ENCODE measurements at places on chromosomes 2 and 18.

DNA sequence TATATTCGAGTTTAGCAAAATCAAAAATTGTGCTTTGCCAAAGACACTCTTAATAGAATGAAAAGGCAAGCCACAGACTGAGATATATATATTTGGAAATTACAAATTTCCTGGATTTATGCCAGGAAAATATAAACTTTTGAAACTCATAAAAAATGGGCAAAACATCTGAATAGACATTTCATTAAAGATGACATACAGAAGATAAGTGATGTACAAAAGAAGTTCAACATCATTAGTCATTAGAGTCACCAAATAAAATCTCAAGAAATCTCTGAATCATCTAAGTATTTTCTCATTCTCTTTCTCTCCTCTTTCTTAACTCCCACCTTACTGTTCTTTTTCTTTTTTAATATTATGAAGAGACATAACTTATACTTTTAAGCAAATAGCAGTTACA lies 921.1 kb downstream of the DSC3 start:
- no peak for DNase-seq

DNA sequence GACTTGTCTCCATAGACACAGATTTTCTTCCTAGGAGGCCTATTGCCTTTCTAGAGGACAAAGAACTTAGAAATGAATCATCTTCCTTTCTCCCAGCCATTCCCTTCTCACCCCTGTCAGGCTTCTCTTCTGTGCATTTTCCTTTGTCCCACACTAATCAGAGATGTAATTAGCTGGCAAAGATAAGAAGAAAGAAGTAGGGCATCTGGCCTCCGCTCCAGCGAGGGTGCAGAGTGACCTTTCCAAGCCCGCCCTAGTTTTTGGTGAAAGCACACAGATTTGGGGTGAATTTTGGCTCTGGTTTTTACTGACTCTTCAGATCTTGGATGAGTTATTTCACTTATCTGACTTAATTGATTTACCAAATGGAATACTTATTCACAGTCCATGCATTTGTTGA lies 626.5 kb downstream of the ZEB2 start:
- DNase-seq = no peak

DNA sequence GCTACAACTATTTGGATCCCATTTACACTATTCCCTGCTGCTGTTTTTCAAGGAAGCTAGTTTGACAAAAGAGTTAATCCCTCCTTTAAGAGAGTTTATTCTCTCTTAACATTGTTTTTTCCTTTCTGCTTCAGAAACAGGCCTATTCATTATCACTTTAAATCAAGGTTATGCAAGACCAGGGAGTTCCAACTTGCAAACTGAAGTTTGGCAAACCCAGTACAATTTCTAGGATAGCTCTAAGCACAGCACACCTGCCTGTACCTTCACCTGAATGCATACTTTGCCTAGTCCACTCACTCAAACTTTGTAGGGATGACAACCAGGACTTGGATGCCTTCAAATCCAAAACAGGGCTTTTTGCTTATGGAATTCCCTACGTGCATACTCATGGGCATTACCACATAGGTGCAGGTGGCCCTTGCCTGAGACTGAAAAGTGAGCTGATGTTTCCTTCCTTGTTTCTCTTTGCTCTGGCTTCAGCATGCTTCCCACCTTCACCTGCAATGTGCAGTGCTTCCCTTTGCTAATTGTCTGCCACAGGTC lies 193.8 kb upstream of the MMADHC start:
- DNase-seq = no peak

DNA sequence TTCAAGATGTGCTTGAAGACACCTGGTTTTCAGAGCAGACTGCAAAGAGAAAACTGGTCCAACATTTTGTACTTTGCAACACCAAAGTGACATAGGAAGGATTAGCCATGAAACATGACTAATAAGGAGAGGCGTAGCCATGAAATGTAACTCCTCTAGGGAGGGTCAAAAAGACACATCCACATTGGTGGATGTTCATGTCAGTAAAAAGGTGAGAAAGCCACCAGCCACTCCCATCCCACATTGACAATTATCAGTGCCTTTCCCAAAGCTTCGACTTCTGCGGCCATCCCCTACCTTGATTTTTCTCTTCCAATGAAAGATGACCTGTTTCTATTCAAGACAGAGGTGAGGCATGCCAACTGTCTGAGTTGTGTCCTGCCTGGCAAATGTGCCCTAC lies 223.2 kb downstream of the ALK start:
- no peak for DNase-seq

- no peak for DNase-seq
Measured at GRCh38 chr18:45839414-45840395, 14.2 kb downstream of the SIGLEC15 start.

GRCh38 chr18:77164763-77165485 lies 32.3 kb upstream of the MBP start:
- no peak for DNase-seq

DNA sequence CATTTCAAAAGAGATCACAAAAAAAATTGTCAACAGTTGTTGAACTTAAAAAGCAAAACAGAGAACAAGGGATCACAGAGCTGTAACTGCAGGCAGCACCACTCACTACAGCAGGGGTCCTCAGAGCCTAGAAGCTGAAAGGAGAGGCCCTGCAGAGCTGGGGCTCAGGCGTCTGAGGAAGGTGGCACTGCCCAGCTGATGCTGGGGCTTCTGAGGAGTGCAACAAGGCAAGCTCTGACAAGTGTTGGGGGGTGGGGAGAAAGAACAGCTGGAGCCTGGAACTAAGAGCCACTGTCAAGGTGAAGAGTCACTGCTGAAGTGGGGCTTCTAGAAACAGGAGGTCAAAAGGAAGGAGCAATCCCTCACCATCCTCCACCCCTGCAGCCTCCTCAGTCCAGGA lies 46.2 kb downstream of the FTCDNL1 start:
- DNase-seq = no peak

DNA sequence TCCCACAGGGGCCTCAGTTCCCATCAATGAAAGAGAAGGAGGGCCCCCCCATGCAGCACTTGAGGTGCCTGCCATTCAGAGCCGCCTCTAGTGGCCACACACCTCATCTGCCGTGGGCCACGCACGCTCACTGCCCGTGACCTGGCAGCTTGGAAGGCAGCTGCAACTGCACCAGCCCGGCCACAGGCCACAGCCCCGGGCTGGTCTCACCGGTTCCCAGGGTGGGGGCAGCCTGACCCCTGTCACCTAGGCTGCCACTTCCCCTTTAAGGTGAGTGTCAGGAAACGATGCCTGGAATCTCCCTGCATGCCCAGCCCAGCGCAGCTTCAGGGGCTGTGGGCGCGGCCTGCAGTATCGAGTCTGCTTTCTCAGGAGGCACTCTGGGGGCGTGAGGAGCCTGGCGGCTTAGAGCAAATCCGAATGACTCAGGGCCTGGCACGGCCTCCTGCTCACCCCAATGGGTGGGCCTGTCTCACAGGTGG lies 2.6 kb downstream of the MAB21L4 start:
- no peak for DNase-seq

DNA sequence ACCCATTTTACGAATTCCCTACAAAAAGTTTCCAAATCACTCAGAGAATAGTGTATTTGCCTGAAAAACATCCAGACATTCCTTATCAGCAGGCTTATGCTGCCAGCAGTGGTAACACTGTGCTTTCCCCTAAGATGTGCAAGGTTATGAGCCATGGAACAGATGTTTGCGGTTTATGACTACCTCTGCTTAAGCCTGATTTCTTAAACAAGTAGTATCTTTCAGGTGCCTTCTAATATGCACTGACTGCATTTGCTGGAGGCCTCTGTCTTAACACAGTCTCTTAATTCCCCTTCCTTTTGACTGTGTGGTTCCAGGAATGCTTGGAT lies 54.8 kb downstream of the CDC42EP3 start:
- no peak for DNase-seq

GRCh38 chr2:52369178-52369577 lies 1337.2 kb upstream of the NRXN1 start:
- DNase-seq = no peak

GRCh38 chr2:174561972-174562370 lies 35.6 kb downstream of the WIPF1 start:
- DNase-seq = no peak

DNA sequence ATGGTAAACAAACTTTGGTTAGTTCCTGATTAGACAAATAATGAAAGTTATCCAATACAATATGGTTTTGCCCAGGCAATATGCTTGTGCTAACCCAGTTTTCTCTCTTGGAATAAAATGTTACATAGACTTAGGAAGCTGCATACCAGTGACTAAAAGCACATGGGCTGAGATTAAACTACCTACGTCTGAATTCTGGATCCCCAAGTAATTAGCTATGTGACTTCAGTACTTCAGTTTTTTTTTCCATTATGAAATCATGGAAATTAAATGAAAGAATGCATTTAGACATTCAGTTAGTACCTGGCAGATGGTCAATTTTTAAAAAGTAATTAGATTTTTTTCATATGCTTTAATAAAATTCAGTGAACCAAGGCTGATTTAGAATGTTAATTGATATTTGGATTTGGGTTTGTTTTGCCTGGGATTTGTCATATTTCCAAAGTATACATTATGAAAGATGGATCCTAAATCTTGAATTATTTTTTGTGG lies 213.9 kb downstream of the PTH2R start:
- DNase-seq = no peak

GRCh38 chr18:374721-375168 lies 106.9 kb upstream of the THOC1 start:
- DNase-seq = no peak

DNA sequence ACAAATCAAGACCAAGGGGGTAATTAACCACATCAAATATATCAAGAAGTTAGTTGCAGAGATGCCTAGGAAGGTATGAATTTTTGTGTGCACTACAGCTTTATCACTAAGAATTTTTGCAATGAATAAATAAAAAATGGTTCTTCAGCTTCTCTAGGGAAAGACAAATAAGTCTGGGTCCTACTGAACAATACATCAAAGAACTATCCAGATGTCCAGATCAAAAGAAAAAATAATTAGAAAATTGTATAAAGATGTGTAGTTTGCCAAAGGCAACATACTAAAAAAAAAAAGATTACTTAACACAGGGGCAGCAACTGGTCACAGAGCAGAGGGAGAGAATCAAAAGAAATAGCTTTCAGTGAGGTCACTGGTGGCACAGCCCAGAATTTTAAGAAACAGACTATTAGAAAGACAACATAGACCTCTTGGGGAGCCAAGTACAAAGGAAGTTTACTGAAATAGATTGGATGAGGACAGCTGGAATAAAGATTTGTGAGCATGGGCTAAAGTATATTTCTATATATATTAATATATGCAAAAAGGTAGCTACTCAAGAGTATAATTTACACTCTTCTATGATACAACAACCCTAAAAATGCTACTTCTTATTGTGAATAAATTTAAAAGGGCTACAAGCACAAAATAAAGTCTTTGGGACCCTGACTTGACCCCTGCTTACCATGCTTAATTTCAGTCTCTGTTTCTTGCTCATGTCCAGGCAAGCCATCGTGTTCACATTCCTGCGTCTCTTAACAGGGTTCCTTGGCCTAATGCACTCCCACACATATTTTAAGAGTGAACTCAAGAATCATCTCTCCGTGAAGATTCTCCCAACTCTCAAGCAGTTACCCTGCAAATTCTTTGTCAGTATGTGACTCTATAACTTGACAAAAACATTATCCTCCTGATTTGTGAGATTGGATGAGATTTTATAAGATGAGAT lies 99.0 kb upstream of the GRB14 start:
- no peak for DNase-seq

- DNase-seq = no peak
Measured at GRCh38 chr18:50284255-50284885, 3.0 kb upstream of the MBD1 start.

GRCh38 chr2:160752475-160753330 lies 259.1 kb upstream of the RBMS1 start:
- no peak for DNase-seq

DNA sequence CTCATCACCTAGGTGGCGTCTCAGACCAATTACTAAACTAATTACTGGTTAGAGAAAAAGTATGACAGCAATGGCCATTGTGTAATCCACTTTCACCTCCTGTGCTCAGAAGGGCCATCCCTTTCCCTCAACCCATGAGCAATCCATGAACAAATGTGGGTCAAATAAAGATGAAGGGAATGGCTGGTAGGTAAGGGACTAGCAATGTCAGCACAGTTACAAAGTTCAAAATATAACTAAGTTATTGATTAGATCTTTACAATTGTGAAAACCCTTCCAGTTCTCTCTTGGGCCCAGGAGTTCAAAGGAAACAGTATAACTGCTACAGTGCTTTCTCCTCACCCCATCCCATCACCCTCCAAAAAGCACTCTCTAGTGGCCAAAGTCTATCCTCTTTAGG lies 98.3 kb downstream of the DTNA start:
- DNase-seq = no peak

DNA sequence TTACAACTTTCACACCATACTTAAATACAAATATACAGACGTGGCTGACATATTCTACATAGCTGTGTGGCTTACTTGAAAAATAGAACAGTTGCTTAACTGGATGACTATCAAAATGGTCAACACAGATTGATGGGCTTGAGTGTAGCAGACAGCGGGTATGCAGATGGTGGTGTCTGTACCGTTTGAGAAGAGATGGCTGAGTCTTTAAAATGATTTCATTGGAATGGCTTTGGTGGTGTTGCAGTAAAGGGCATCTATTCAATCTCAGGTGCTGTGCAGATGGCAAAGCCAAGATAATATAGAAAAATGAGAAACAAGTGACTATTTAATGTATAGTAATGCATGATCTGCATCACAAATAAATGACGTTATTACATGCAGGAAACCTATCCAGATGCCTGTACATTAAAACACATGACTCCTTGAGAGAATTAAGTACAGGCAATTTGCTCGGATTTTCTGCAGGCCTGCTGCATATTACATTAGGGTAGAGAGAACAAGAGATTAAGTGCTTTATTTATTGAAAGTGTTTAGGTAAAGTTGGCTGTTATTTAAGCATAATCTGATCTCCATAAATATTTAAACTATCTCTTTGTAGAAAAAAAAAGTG lies 68.5 kb downstream of the AGPS start:
- DNase-seq = no peak

DNA sequence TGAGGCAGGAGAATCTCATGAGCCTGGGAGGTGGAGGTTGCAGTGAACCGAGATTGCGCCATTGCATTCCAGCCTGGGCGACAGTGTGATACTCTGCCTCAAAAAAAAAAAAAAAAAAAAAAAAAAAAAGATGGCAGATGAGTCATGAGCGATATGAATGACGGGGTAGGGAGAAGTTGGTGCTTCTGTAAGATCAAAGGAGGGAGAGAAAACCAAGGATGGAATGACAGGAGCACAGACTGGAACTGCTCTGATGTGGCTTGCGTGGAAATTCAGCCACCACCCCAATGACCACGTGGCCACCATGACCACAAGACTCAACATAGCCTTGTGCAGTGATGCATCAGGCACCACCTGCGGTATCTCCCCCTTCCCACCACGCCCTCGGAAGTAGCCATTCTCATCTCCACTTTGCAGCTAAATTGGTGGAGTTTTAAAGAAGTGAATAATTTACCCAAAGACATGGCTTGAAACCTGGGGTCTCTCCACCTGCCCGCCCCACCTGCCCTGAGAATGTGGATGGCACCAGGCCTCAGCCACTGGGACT lies 96.0 kb downstream of the ACKR3 start:
- no peak for DNase-seq

DNA sequence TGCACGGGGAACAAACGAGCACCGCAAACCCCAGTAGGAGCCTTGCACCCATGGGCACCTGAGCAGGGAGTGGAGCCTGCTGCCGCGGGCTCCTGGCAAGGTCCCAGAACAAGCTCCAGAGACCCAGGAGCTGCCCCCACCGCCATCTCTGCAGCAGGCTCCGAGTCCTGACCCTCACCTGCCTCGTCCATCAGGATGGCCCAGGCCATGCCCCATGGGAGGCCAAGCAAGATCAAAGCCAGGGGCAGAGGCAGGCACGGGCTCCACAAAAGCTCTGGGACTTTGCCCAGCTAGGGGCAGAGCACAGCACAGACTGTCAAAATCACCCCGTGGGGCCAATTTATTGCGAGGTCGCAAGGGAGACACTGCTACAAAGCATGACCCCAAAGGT lies 43.6 kb downstream of the GPC1 start:
- no peak for DNase-seq

Measured in stimulated activated CD8-positive, alpha-beta memory T cell treated with anti-CD3 and anti-CD28 coated beads, Interleukin-2, amount 100 ng/mL, for 48 hours (primary cell).